NCI-H1105 (cell line): ENCODE measurements at places on chromosomes 4 and X.
A peak's percentile ranks its signal among the peaks of the same experiment; 100 is the strongest.

- DNase-seq = no peak
Observed at GRCh38 chr4:118398226-118399090, 45.7 kb upstream of the PRSS12 start.

DNA sequence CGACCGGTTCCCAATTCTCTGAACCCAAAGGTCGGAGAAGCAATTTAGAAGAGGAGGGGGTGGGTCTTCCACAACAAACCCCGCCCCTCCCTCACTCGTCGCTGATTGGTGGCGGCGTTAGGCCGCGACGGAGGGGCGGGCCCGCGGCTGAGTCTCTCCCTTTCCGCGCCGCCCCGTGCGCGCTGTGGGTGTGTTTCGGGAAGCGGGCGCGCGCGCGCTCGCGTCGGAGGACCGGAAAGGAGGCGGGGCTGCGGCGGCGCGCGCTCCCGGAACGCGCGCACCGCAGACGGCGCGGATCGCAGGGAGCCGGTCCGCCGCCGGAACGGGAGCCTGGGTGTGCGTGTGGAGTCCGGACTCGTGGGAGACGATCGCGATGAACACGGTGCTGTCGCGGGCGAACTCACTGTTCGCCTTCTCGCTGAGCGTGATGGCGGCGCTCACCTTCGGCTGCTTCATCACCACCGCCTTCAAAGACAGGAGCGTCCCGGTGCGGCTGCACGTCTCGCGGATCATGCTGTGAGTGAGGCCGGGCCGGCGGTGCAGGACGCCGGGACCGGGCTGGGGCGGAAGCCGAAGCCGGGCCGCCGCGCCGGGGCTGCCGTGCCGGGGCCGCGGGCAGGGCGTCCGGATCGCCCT, at the start of gene SPCS3:
Gene SPCS3, plus strand, starts transcription at position 263 of the 636 bp plus-strand sequence. Its CDS starts 111 bp downstream, at position 374.
- DNase-seq = peak; percentile 84

GRCh38 chrX:9464435-9465371, at the start of gene TBL1X:
Gene TBL1X (plus strand): TSS chrX:9465058. CDS start chrX:9653587, 188,529 bp downstream.
- no peak for DNase-seq

DNA sequence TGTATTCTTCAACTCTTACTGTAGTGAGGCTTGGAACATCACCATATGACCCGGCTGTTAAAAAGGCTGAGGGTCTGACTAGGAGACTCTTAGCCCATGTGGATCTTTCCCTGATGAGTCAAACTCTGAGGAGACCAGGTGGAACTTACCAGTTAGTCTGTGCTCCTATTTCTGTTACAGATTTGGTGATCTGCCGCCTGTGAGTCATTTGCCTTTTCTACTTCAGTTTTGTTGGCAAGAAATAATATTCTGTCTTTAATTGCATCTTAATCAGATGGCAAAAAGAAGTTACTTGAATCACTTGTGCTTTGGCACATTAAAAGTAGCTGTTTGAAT, 48.4 kb downstream of the MTM1 start:
- DNase-seq = no peak

DNA sequence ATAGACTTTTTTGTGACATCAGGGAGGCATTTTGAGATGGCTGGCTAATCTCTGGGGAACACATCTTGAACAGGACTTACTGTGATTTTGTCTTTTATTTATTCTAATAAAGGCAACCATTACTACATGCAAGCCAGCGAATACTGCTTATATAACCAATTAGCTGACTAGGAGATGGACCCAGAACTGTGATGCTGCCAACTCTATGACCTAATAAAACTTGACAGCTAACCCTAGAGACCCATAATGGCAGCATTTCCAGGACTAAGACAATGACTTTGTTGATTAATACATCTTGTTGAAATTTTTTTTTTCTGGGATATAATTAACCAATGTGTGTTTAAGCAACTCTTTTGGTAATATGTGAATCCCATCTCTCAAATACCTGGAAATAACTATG, 584.6 kb downstream of the PRR32 start:
- no peak for DNase-seq

GRCh38 chrX:13759152-13759718, 24.7 kb downstream of the OFD1 start:
- DNase-seq = no peak

DNA sequence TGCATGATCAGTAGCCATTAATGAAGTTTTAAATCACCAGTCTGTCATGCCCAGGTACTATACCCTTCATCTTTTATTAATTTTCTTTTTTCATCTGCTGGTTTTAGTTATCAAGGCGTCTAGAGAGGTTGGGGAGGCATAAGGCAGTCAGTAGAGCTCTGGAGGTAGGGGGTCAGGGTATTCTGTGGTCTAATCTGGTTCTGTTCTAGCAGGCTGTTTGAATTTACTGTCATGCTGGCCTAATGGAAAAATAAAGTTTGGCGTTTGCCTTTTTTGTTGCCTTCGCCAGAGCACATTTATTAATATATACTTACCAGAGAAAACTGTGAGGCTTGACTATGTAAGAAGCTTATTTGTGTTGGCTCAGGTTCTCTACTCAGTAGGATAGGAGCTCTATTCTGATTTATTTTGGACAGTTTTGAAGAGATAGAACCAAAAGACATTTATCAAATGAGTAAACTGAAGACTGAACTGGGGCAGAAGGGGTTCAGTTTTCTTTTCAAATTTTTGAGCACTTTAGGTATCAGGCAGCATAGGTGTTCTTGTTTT, 46.9 kb downstream of the TMEM131L start:
- no peak for DNase-seq

- no peak for DNase-seq
Observed at GRCh38 chr4:122663814-122664610, 43.1 kb upstream of the IL21 start.

- DNase-seq = peak; percentile 56
Observed at GRCh38 chrX:74925225-74926088, at the start of gene NEXMIF. Gene NEXMIF (minus strand): TSS chrX:74925452.

- DNase-seq = no peak
Observed at GRCh38 chrX:46770000-46770816, 11.3 kb upstream of the SLC9A7 start.

- no peak for DNase-seq
Observed at GRCh38 chr4:183335369-183335940, 13.2 kb upstream of the CLDN24 start.

GRCh38 chrX:130028196-130028595, 45.8 kb downstream of the BCORL1 start:
- no peak for DNase-seq

GRCh38 chr4:128388352-128388630, 100.7 kb upstream of the PGRMC2 start:
- DNase-seq = no peak

GRCh38 chr4:25068386-25068785, 37.6 kb upstream of the LGI2 start:
- no peak for DNase-seq

GRCh38 chr4:134126955-134127354, 74.6 kb downstream of the PABPC4L start:
- DNase-seq = no peak

DNA sequence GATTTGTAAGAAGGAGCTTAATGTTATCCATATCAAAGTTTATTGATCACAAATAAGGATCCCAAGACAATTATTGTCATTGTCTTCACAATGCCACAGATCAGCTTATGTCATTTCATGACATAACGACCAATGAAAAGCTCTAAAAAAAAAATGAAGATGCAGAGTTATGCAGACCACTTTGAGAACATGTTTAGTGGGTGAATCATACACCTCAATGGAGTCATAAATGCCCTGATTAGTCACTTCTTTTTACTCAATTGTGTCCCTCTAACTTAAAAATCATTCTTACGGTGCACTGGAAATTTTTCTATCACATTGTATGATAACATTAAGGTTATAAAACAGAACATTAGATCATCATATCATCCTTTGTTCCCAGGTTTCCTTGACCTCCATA, 87.6 kb upstream of the GABRG1 start:
- no peak for DNase-seq

- DNase-seq = no peak
Observed at GRCh38 chr4:133270021-133270570, 121.0 kb downstream of the PCDH10 start.
